ENCODE measurements at places on chromosomes 3 and 15.
A peak's percentile ranks its signal among the peaks of the same experiment; 100 is the strongest.

DNA sequence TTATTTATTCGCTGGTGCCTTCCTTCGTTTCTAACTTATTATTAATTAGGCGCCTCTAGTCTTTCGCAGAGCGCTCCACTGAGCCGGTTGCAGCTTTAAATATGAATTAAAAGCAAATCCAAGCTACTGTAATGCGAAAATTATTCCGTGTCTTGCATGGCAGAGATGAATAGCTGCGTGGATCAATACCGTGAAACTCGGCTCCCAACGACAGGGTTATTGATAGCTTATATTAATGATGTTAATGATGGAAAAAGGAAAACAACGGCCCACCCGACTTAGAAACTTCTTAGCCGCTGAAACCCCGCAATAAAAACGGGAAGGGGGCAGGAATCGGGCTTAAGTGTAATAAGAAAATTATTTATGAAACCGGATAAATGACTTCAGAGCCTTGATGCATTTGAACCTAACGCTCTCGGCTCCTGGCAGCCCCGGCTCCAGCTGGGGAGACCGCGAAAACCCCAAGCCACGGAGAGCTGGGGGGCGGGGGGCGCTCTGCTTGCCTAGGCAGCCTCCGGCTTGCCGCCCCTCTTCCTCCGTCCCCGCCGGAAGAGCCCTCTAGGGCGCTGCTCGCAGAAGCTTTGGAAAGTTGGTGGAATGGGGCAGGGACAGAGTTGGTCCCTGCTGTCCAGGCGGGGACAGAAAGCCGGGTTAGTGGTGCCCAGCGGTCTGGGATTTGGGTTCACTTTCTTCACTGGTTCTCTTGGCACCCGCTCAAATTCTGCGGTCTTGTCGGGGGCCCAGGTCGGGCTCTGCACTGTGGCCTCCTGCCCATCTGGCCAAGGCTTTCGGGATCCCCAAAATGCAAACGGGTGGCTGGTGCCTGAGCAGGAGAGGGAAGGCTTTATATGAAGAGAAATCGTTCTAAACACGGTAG is 7.7 kb upstream of the ONECUT1 start:
- no peak for DNase-seq

GRCh38 chr3:27632431-27633223 is 89.5 kb downstream of the EOMES start:
- peak; percentile 59 for DNase-seq

GRCh38 chr3:62678841-62679240 is 196.4 kb downstream of the CADPS start:
- no peak for DNase-seq

DNA sequence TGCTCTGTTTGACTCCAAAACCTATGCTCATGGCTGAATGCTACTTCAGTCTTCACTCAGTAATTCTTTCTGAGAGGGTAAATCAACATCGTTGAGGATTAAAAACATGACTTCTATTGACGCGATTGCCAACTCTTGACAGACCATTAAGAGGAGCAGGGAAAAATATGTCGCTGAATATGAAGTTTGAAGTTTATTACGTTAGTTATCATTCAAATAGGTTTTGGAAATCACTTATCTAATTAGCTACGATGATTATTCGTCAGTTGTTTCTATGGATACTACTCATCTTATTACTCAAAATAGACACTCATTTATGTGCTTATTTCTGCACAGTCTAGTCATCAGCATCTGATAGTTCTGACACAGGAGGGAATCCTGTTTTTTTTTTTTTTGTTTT is 279.2 kb upstream of the TBL1XR1 start:
- DNase-seq: no peak

DNA sequence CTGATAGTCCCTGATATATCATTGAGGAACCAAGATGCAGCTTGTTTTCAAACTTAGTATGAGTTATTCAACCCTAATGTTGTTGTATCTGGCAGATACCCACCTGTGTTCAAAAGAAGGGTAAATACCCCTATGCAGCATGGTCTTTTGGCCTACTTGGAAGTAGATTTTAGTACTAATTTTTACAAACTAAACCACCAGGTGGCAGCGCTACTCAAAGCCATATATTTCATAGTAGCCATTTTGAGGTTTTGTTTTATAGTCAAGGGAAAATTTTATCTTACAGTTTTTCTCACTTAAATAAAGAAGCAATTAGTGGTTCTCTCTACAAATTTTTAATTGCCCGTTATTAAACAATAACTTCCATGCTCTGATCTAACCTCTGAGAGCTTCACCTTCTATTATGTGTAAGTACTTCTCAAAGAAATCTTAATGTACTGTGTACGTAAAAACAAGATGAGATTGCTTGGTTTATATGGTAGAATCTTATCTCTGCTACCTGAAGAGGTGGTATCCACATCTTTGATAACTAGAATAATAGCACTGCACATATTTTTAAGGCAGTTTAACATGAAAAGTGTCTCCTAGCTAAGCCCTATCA is 31.5 kb upstream of the MLF1 start:
- DNase-seq: peak; percentile 52

- DNase-seq: no peak
Measured at GRCh38 chr3:99683876-99684275, 45.5 kb downstream of the COL8A1 start.

- no peak for DNase-seq
Measured at GRCh38 chr3:127749787-127750225, 72.5 kb downstream of the MGLL start.

GRCh38 chr3:8278448-8278847 is 223.2 kb upstream of the LMCD1 start:
- DNase-seq: no peak

DNA sequence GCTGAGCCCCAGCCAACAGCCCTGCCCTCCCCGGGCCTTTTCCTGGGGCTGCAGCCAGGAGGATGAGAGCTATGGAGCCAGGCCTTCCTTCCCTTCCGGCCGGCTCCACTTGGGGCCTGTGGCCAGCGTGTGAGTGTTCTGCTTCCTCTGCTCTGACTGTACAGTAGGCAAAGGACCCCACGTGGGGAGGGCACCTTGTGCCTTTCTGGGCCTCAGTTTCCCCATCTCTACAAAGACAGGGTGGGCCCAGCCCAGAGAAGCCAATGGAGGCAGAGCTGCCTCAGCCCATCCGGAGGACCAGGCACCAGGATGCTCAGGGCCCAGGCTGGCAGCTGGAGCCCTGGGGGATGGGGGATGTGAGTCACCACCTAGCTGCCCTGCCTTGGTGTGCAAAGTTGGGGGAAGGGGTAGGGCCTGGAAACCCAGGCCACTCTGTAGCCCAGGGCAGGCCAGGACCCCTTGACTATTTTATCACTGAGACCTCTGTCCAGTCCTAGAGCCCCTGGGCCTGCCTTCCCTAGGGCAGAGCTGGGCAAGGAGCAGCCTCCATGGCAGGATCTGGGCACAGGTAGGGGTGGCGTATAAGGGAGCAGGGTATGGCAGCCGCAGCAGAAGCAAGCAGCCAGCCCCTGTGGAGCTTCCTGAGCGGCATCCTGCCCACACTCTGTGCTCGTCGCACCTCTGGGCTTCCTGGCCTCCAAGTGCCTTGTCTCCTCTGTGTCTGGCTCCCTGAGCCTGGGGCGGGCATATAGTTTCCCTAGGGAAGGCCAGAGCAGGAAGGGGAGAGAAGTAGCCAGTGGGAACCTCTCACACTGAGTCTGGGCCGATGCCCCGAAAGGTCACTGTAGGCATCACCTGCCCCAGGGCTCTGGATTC is 1.8 kb downstream of the PSTPIP1 start:
- peak; percentile 41 for DNase-seq

GRCh38 chr3:94735354-94735753 is 672.5 kb downstream of the NSUN3 start:
- DNase-seq: no peak

- peak; percentile 26 for DNase-seq
Measured at GRCh38 chr3:196726788-196727675, 12.6 kb upstream of the PAK2 start.

- DNase-seq: no peak
Measured at GRCh38 chr3:106006571-106006970, 137.8 kb upstream of the CBLB start.

GRCh38 chr15:86522721-86523120 is 443.1 kb downstream of the AGBL1 start:
- no peak for DNase-seq

GRCh38 chr15:88697276-88697675 is 58.5 kb downstream of the ISG20 start:
- no peak for DNase-seq

DNA sequence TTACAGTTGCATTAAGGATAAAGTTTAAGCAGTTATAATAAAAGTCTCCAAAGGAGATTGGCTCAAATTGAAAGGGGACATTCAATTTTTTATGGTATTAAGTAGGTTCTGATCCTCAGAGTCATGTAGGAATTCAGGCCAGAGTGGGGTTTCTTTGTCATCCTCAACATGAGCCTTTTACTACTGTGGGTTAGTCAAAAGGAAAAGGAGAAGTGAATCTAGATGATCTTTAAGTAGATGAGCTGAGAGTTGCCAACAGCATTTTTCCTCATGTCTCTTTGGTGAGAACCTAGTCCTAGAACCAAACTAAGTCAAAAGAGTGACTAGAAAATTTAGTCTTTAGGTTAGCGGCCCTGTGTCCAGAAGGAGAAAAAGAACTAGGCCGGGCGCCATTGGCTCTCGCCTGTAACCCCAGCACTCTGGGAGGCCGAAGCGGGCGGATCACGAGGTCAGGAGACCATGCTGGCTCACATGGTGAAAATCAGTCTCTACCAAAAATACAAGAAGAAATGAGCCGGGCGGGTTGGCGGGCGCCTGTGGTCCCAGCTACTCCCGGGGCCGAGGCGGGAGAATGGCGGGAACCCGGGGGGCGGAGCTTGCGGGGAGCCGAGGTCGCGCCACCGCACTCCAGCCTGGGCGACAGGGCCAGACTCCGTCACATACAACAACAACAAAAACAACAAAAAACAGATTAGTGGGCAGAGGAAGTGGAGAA is 4.2 kb upstream of the CHL1 start:
- DNase-seq: no peak

DNA sequence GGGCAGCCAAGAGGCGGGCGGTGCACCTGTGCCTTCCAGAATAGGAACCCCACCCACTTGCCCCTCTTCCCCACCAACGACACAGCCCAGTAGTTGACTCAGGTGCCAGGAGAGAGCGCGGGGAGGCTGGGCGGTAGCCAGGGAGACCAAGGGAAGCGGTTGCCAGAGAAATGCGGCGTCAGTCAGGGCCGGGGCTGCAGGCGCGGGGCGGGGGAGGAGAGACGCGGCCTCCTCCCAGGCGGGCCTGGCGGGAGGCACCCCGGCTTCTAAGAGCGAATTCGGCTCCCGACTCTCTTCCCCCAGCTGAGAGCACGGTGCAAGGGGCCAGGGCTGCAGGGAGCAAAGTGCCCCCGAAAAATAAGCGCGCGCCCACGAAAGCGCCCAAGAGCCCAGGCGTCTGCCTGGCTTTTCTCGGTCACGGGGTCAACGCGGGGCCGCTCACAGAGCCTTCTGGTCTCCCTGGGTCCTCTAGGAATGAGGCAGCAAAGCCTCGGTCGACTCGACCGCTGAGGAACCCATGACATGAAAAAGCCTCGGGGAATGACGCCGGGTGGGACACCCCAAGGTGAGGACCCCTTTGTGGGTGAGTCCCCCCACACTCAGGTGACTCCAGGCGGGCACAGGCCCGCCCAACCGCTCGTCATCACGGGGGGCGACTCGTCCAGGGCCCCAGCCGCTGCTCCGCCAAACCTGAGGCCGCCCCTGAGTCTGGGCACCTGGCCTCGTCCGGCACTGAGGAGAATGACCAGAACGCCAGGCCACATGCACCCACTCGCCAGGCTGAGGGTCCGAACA is 716 bp downstream of the CPEB1 start:
- DNase-seq: no peak

- no peak for DNase-seq
Measured at GRCh38 chr3:31668242-31668641, 135.5 kb downstream of the STT3B start.

- DNase-seq: no peak
Measured at GRCh38 chr3:46918634-46919033, 41.1 kb downstream of the PTH1R start.

DNA sequence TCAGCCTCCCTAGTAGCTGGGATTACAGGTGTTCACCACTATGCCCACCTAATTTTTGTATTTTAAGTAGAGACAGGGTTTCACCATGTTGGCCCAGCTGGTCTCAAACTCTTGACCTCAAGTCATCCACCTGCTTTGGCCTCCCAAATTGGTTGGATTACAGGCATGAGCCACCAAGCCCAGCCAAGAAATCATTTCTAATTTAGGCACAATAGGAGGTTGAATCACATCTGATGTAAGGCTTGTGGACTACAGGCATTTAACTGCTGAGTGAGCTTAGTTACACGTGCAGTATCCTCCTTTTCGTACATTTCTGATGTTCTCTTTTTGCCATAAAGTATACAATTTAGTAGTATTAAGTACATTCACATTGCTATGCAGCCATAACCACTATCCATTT is 31.1 kb upstream of the SETD2 start:
- no peak for DNase-seq

DNA sequence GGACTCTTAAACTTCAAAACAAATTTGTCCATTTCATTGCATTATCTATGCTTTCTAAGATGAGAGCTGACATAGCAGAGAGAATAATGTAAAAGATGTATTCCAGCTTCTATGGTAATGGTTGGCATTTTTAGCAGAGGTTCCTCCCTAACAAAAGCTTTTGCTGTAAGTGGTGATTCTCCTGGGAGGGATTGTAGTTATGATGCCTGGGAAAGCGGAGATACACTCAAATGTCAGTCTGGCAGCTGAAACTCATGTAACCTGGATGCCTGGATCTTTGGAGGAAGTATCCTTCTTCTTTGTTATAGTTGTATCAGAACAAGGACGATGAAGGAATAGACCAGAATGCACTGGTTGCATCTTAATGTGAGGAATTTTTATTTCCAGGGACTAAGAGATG is 7.5 kb downstream of the CHL1 start:
- DNase-seq: no peak

- no peak for DNase-seq
Measured at GRCh38 chr15:74769463-74770025, 12.3 kb upstream of the CSK start.

GRCh38 chr15:92012368-92012629 is 158.8 kb downstream of the SLCO3A1 start:
- DNase-seq: no peak

DNA sequence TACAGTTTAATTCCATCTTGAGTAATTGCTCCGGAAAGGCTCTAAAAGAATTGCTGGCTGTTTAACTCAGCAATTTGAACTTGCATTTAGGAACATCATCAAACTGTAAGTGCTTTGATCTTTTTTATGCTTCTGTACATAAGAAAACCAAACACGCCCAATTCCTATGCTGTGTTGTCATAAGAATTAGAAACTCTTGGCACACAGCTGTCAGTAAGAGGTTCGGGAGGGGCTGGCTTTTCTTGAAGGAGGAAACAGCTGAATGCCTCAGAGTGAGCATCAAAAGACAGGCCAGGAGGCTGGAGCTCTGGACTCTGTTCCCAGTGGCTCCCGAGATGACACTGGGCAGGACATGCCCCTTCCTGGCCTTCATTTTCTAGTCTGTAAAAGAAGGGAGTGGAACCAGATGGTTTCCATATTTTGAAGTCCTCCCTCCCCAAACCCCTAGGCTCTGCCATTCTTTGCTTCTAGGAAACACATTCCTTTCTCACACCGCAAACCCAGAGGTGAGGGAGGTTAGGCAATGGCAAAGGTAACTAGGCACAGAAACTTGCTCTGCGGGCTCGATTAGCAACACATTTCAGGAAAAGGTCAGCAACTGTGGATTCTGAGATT is 73.7 kb upstream of the DLG1 start:
- DNase-seq: peak; percentile 97

- no peak for DNase-seq
Measured at GRCh38 chr15:35633677-35634076, 87.7 kb upstream of the DPH6 start.

All from AG10803 (cell line).